ENCODE measurements at places on chromosomes 5 and 9.

GRCh38 chr9:115207003-115207836 lies 89.3 kb upstream of the TNC start:
- DNase-seq: no peak

- no peak for DNase-seq
Measured at GRCh38 chr5:140018920-140019644, 24.0 kb downstream of the NRG2 start.

GRCh38 chr9:37953206-37953774 lies 49.4 kb upstream of the SLC25A51 start:
- DNase-seq: no peak

- peak; percentile 35 for DNase-seq
Measured at GRCh38 chr5:40680741-40681362, 1.1 kb downstream of the PTGER4 start.
